ENCODE measurements at places on chromosomes 13 and 19. TPM values are rescaled to one million over a fixed set of nuclear protein-coding genes. Genes with fewer than 3 reads are reported as not detected.

NUDT15 gene
- total RNA-seq: 15.1 TPM

APOE gene
- total RNA-seq: 2.4 TPM

PHF11 gene
- total RNA-seq: 13.0 TPM

GRK1 gene
- total RNA-seq: 0.44 TPM

ZNF443 gene
- total RNA-seq: 9.0 TPM

IGSF23 gene
- total RNA-seq: 0.38 TPM

ZNF460 gene
- total RNA-seq: 106 TPM

POSTN gene
- total RNA-seq: 21.1 TPM
